CD8-positive, alpha-beta T cell (primary cell): ENCODE measurements at places on chromosomes 13 and 19. TPM values are rescaled to one million over a fixed set of nuclear protein-coding genes. Genes with fewer than 3 reads are reported as not detected.
A peak's percentile ranks its signal among the peaks of the same experiment; 100 is the strongest.

DNA sequence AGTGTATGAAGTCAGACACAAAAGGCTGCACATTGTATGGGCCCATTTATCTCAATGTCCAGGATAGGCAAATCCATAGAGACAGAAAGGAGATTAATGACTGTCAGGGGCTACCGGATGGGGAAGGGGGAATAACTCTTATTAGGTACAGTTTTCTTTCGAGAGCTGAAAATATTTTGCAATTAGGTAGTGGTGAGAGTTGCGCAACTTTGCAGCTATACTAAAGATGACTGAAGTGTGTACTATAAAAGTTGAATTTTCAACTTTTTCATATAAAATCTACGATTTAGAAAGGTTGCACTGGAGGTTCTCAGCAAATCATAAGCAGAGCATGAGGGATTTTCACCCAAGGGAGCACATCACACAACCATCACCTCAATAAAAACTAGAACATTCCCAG is 16.1 kb upstream of the SLC15A1 start:
- DNase-seq = no peak

Gene RYR1
- 0.53 TPM for total RNA-seq

Gene ZAR1L
- total RNA-seq = not detected

- no peak for DNase-seq
These were observed 88.8 kb downstream of the ENOX1 start for GRCh38 chr13:43698009-43698408.

DNA sequence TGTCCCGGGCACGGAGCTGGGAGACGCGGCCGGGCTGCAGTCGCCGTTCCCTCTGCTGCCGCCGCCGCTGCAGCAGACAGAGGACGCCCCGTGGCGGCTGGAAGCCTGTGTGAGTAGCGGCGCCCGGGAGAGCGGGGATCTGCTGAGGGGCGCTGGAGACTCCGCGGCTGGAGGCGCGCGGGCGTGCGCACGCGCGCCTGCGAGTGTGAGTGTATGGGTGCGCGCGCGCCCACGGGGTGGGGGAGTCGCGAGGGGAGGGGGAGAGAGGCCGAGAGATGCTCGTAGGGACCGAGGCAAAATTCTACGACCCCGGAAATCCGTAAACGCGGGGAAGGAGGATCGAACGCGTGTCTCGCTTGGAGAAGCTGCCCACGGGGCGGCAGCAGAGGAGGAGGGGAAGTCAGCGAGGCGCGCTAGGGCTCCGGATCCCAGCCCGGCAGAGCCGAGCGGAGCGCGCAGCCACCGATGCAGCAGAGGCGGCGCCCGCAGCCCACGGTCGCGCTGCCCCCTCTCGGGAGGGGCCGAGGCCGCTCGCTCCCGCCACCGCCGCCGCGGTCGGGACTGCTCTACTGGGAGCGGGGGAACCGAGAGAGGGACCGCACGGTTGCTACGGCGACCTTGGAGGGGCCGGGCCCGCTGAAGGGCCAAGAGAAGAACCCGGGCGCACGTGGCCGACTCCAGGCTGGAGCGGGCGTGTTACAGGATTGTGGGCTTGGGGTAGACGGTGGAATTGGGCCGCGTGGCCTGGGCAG is at the start of gene ENOX1:
Gene ENOX1 (minus strand): TSS at position 207 of the 752 bp plus-strand sequence.
- DNase-seq = no peak

Gene TRPC4
- not detected for total RNA-seq

Gene ZNF726
- 3.5 TPM for total RNA-seq

DNA sequence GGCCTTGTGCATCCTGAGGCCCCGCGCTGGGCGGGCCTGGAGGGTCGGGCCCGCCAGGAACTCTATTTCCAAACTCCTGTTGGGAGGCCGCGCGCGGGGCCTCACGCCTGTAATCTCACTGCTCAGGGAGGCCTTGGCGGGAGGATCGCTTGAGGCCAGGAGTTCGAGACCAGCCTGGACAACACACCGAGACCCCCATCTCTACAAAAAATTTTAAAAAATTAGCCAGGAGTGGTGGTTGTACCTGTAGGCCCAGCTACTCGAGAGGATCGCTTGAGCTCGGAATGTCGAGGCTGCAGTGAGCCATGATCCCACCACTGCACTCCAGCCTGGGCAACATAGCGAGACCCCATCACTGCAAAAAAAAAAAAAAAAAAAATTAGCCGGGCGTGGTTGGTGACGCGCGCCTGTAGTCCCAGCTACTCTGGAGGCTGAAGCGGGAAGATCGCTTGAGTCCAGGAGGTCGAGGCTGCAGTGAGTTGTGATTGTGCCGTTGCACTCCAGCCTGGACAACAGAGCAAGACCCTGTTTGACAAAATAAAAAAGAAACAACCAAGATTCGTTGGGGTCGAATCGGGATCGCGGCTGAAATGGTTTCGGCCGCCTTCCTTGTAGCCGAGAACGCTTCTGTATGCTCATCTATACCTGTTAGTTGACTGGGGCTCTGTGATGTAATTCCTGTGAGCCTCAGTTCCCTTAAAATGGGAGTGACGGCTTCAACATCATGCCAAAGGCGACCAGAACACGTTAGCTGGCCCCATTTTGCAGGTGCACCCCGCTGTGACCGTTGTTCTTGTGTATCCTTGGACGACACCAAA is 636 bp downstream of the SF3A2 start:
- DNase-seq = no peak

- peak; percentile 25 for DNase-seq
These were observed 125.4 kb upstream of the ZNF507 start for GRCh38 chr19:32219881-32220472.

- DNase-seq = no peak
These were observed 1192.2 kb downstream of the EFNB2 start for GRCh38 chr13:105343134-105343806.

GRCh38 chr13:42361701-42362100 is 89.7 kb downstream of the AKAP11 start:
- no peak for DNase-seq

DNA sequence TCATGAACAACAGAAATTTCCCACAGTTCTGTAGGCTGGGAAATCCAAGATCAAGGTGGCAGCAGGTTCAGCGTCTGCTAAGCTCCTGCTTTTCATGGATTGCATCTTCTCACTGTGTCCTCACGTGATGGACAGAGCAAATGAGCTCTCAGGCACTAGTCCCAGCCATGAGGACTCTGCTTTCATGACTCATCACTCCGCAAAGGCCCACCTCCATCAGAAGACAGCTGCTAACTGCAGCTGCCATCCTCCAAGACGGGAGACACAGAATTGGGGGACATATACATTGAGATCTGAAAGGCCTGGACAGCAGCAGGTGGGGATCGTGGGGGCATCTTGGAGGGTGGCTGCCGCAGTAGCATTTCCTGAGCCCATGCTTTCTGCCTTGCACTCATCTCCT is 44.4 kb upstream of the SPATA13 start:
- no peak for DNase-seq

Gene SMIM44
- not detected for total RNA-seq

DNA sequence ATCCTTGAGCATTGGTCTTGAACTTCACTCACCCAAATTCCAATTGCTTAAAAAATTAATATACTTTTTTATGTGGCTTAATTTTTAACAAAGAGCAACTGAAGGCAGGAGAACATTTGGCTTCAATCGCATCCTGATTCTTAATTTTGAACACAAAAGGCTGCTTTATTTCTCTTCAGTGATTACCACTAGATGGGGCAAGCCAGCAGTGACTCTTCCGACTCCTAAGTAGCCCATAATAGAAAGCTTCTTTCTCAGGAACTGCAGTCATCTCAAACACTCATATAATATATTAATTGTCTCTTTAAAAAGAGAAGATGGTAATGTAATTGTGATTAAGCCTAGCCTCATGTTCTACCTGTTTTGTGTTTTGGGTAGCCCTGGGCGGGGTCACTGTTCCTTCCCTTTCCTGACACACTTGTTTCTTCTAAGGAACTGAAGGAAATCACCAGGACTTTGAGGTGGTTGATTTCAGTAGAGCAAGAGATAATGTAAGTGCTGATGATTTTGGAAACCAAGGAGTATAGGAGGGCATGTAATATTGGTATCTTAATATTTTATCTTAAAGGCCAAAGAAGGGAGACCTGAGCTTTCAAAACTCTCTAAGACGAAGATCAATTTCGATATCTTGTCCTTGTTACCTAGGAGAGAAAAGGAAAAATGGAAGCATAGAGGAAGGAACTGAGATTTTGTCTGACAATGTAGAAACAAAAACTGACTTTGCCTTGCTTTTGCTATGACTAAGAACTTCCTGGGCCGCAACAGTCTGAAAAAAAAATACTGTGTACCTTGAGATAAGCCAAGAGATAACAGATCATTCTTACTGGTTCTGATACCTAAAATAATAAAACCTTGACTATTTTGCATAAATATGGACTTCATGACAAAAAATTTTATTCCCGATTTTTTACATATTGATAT is 73.1 kb downstream of the TNFSF13B start:
- no peak for DNase-seq

DNA sequence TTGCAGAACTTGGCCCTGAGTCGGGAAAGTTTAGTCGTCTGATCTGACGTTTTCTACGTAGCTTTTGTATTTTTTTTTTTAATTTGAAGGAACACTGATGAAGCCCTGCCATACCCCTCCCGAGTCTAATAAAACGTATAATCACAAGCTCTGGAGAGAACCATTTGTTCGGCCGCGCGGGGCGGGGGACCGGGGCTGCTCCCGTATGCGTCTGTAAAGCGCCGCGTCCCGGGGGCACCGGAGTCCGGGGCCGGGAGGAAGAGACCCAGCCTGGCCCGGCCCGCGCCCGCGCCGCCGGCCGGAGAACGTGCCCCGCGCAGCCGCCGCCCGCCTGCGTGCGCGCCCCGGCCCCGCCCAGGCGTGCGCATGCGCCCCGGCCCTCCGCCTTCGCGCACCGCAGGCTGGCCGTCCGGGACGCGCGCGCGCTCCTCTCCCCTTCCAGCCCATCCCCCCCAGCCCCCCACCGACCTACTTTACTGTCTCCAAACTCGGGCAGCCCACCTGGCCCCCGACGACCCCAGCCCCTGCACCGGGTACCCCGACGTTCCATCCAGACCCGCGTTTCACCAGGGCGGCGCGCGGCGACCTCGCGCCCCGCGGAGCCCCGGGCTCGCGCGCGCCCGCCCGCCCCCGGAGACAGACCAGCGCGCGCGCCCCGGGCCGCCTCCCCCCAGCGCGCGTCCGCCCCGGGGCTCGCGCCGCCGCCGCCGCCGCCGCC is 785 bp upstream of the USF2 start:
- DNase-seq = peak; percentile 72

Gene HTR2A
- total RNA-seq = not detected

- no peak for DNase-seq
These were observed 33.3 kb upstream of the GAS6 start for GRCh38 chr13:113897161-113897560.

GRCh38 chr19:5703819-5704818 is 14.0 kb downstream of the RPL36 start:
- DNase-seq = no peak

Gene ZNF626
- total RNA-seq = 5.7 TPM

DNA sequence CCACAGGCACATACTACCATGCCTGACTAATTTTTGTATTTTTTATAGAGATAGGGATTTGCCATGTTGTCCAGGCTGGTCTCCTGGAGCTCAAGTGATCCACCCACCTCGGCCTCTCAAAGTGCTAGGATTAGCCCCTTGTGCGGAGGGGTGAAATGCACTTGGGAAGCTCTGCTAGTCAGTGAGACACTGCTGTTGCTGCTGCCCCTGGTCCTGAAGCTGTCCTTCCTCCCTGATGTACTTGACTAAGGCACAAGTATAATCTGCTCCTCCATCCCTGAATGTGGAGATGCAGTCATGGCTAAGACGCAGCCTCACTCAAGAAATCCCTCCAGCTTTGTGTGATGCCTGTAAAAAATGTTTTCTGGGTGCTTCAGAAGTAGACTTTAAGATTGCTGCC is 124.5 kb downstream of the KCTD15 start:
- DNase-seq = no peak

GRCh38 chr13:44385401-44385800 is 11.8 kb downstream of the SERP2 start:
- no peak for DNase-seq

Gene CGB1
- total RNA-seq = not detected

DNA sequence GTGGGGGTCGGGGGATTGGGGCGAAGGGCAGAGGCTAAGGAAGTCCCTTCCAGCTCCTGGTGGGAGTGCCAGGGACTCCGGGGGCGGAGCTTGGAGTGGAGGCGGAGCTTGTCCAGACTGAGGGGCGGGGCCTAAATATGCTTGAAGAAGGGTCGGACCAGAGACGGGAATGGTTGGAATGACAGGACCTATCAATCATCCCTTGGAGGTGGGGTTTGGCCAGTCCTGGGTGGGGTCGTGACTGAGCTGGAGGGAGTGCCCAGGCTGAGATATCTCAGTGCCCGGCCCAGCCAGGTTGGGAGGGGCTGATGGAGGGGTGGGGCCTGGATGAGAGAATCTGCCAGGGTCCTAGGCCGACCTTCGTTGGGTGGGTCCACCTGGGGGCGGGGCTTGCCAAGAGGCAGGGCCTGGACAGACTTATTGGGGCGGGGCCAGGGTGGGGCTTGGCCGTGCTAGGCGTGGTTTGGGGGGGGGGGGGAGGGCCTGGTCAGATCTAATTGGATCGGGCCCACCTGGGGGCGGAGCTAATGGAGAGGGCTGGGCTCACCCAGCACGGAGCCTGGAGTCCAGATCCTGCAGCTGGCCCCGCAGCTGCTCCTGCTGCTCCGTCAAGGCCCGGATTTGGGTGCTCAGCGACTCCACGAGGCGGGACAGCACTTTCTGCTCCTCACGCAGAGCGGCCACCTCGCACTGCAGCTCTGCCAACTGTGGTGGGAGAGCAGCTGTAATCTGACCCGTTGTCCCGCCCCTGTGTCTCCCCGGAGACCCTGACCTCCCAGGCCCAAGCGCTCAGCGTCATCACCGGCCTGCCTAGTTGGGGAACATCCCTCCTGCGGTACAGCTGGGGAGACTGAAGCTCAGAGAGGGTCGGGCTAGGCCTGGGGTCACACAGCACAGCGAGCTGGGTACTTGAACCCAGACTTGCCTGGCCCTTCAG is 2.6 kb upstream of the WIZ start:
- DNase-seq = no peak

Gene PEAK3
- total RNA-seq = not detected

GRCh38 chr13:48400850-48401291 is 12.0 kb downstream of the LPAR6 start:
- peak; percentile 24 for DNase-seq

Gene POLD1
- total RNA-seq = 21.8 TPM

GRCh38 chr13:106691861-106692260 is 123.9 kb upstream of the ARGLU1 start:
- no peak for DNase-seq

- no peak for DNase-seq
These were observed 30.9 kb downstream of the LAMP1 start for GRCh38 chr13:113327766-113328471.

DNA sequence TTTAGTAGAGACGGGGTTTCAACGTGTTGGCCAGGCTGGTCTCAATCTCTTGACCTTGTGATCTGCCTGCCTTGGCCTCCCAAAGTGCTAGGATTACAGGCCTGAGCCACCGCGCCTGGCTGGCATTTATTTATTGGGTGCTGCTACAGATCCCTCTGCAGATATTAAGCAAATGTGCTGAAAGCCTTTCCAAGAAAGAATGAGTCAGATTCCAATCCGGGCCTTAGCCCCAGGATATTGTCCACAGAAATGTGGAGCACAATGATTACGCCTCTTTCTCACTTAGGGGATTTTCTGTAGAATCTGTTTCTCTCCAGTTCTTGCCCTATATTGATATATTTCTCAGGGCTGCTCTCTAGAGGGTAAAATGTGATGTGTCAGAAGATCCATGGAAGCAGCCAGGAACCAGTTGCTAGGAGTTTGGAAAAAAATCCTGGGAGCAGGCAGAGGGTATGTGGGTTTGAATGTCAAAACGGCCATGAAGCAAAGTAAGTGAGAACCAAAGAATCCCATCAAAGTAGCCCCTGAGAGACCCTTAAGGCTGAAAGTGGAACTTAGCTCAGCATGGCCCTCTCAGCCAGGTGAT is 24.8 kb upstream of the IGFL4 start:
- DNase-seq = no peak

GRCh38 chr19:49136771-49137171 is 17.4 kb downstream of the PPFIA3 start:
- DNase-seq = no peak

Gene CAPN12
- total RNA-seq = 3.2 TPM

Gene KIR2DL4
- total RNA-seq = not detected
